ENCODE measurements at places on chromosomes 3 and 15. TPM values are rescaled to one million over a fixed set of nuclear protein-coding genes. Genes with fewer than 3 reads are reported as not detected.

FOXL2NB gene
- polyA plus RNA-seq = 0.07 TPM

FMN1 gene
- polyA plus RNA-seq = 3.5 TPM

ANKRD34C gene
- polyA plus RNA-seq = not detected

TICRR gene
- 2.4 TPM for polyA plus RNA-seq

IP6K2 gene
- polyA plus RNA-seq = 65.5 TPM

COPS2 gene
- 71.0 TPM for polyA plus RNA-seq

CCDC39 gene
- polyA plus RNA-seq = not detected

GOLGA8M gene
- polyA plus RNA-seq = 0.63 TPM

ILDR1 gene
- polyA plus RNA-seq = not detected

MRPS25 gene
- polyA plus RNA-seq = 17.0 TPM

SLC12A1 gene
- polyA plus RNA-seq = not detected

MAP1A gene
- polyA plus RNA-seq = 54.0 TPM

APOD gene
- 8.3 TPM for polyA plus RNA-seq

All from BJ (cell line).